ENCODE measurements at places on chromosomes 11 and 22. TPM values are rescaled to one million over a fixed set of nuclear protein-coding genes. Genes with fewer than 3 reads are reported as not detected.

DNA sequence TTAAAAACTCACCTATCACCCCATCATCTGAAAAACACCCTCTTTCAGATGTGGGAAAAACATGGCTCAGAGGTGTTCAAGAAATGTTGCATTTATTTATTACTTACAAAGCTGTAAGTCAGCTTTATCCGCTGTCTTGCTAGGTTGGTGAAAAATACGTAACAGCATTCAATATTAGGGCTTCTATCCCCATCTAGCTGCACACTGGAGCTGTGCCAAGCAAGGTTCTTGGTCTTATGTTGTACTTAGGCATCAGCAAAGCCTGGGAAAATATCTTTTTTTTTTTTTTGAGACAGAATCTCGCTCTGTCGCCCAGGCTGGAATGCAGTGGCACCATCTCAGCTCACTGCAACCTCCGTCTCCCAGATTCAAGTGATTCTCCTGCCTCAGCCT is 7.5 kb downstream of the SERPING1 start:
- DNase-seq: no peak

- peak; percentile 9 for DNase-seq
Observed at GRCh38 chr11:96622026-96622634, 232.3 kb downstream of the JRKL start.

GRCh38 chr11:60957188-60957587 is 5.2 kb upstream of the SLC15A3 start:
- DNase-seq: peak; percentile 35

DNA sequence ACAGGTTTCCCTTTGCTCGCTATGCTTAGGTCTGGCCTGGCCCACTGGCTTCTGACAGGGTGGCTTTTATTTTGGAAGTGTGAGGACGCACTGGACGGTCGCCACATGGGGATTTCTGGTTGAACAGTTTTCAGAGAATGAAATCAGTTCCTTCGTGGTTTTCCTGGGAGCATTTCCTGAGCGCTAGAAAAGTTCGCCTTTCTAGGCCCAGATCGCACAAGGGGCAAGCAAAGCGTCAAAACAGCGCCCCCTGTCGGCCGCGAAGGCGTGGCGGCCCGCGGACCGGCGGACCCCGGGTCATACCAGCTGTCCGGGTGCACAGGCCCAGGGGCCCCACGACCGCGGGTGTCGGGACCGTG is 12.7 kb upstream of the CYP2R1 start:
- peak; percentile 4 for DNase-seq

GRCh38 chr11:116849060-116849459 is 11.6 kb upstream of the APOA1 start:
- no peak for DNase-seq

- DNase-seq: no peak
Observed at GRCh38 chr11:113694390-113694789, 11.7 kb downstream of the TMPRSS5 start.

DNA sequence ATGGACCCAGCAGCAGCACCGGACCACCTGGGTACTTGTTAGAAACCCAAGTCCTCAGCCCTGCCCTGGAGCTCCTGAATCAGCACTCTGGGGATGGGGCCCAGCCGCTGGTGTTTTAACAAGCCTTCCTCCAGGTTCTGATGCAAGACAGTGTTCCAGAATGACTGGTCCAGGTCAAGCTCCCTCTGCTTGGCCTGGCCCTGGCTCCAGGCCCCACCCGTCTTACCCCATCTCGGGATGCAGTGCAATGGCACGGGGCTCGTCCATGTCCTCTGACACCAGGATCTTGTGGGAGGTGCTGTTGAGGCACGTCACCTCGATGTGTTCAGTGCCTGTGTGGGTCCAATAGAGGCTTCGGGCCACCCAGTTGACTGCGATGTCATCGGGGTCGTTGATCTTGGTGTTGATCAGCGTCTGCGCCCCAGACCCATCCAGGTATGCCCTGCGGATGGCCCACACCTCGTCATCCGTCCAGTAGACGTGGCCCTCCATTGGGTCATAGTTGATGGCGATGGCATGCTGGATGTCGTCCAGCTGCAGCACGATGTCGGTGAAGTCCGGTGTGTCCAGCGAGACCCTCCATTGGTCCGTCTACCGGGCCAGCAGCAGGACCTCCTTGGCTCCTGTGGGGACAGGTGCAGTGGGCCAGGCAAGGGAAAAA is 140.3 kb downstream of the CRYBB2 start:
- no peak for DNase-seq

DNA sequence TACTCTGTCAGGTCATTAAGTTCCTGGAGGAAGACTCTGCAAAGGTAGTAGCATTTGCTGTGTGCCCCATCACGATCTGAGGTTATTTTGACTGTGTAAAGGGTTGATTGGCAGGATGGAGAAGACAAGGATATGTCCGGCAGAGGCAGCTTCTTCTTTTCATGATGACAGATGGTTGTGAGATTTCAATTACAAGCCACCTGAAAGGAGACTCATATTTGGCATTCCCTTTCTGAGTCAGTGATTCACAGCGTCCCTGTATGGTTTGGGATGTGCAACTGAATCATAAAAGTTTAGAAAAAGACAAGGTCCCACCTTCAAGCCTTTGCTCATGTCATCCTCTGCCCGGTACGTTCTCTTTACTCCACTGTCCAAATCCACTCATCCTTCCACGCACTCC is 113.4 kb downstream of the MTNR1B start:
- no peak for DNase-seq

GRCh38 chr22:19287889-19288288 is 3.6 kb downstream of the CLTCL1 start:
- DNase-seq: peak; percentile 55

GRCh38 chr22:30305906-30306626 is 16.8 kb upstream of the CASTOR1 start:
- no peak for DNase-seq

DNA sequence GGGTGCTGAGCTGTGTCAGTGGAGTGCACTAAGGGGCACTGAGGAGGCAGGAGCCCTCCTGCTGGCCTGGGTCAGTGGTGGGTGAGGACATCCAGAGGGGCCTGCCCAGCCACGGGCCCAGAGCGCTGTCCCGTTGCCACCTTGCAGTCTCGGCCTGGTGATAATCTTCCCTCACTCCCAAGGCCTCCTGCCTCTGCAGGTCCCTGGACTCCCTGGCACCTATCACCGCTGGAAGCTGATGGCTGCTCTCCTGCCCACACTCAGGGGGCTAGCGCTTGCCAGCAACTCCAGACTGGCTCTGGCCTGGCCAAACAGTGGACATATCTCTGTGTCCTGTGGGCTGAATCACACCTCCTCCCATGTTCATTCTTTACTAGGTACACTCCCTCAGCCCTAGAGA is 86.5 kb upstream of the PITPNB start:
- no peak for DNase-seq

DNA sequence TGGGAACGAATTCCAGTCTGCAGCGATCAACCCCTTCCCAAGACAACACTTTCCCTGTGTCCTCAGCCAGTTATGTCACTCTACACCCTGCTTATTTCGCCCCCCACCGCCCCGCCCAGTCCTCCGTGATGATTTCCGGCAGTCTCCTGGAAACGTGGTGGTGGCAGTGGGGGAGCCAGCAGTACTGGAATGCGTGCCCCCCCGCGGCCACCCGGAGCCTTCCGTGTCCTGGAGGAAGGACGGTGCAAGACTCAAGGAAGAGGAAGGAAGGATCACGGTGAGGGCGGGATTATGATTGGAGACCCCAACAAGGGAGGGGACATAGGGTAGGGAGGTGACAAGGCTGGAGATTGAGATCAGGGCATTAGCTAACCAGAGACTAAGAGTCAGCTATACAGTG is 4.1 kb downstream of the ROBO3 start:
- DNase-seq: no peak

GRCh38 chr11:82889133-82890001 is 10.9 kb downstream of the PRCP start:
- no peak for DNase-seq

DNA sequence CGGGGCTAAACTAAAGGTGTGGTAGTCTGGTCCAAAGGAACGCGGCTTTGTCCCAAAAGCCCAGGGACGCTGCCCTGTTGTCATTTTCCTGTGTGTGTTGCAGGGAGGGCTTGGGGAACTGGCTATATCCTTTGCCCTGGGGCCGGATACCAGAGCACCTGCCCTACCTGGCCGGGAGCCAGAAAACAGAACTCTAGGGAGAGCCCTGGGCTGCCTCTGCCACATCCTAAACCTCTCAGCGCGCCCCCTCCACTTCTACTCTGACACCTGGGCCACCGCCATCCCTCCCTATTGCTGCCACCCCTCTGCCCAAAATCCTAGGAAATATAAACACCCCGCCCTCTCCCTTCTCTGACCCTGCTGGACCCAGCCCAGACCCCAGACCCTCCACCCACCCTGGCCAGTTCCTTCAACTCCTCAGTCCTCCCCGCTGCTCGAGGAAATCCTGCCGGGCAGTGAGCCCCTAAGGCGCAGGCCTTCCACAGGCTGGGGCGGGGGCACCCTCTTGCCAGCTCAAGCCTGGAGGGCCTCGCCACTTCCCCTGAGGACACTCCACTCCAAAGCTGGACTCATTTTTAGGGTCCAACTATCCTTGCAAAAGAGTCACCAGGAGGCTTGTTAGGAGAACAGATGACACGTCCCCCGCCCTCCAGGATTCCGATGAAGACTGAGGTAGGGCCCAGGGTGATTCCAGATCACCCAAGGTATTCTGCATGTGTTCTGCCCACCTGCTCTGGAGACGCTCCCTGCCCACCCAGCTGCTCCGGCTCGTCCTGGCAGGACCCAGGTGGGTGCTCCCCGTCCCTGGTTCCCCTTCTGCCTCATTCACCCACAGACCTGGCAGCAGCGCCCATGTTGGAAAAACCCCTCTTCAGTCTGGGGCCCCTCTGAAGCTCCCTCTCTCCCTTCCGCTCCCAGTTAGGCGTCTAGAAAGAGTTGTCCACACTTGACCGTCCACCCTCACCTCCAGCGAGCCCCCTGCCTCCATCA is 12.2 kb downstream of the KCTD17 start:
- no peak for DNase-seq

DNA sequence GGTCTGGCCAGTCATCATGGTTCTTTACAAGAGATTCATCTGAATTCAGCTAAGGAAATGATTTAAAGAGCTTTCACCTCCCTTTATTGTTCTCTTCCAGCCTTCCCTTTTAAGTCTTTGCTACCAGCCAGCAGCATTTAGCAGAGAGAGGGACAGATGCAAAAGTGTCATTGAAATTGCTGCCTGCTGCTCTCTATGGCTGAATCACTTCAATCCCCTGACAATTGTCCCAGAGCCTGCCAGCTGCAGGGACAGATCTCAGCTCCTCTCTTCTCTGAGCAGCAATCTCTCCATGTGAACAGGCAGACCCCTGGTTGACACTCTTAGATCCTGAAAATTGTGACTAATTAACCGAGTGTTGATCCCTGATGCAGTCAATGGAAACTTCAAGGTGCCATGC is 816.9 kb upstream of the CCDC90B start:
- DNase-seq: no peak

DNA sequence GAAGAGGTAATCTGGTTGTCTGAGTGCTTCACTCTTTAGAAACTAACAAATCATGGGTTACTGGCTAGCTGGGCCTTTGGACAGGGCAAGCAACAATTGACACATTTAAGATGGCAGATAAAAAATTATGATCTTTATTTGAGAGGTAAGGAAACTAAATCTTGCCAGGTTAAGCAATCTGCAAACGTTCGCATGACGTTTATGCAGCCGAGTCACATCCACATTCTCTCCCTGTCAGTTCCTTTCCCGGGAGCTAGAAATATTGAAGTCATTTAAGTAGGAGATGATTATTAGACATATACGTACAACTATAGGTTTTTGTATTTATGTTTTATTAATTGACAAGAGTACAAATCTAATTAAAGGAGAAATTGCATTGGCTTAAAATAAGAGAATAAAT is 57.4 kb upstream of the RCN1 start:
- DNase-seq: no peak

DNA sequence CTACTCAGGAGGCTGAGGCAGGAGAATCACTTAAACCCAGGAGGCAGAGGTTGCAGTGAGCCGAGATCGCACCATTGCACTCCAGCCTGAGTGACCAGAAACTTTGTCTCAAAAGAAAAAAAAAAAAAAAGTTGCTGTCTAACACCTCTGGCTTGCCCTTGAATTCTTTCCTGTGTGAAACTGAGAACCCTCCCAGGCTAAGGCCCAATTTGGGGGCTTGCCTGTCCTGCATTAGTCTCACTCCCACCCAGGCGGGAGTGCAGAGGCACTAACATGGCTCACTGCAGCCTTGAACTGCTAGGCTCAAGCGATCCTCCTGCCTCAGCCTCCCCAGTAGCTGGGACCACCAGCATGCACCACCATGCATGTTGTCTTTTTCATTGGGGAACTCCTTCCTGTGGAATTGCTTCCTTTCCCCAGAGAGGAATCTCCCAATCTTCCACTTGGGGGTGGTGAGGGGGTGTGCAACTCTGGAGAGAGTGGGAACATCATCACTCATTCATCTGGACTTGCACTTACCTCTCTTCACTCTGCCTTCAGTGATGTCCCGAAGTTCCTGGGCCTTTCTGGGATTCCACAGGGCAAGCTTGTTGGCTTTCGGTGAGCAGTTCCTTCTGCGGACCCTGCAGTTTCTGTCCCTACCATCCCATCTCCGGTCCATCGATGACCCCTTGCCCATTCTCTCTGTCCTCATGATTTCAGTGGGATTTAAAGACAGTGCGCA is 62.1 kb upstream of the CREB3L1 start:
- DNase-seq: no peak

- no peak for DNase-seq
Observed at GRCh38 chr22:44584256-44584902, 86.3 kb upstream of the RTL6 start.

DNA sequence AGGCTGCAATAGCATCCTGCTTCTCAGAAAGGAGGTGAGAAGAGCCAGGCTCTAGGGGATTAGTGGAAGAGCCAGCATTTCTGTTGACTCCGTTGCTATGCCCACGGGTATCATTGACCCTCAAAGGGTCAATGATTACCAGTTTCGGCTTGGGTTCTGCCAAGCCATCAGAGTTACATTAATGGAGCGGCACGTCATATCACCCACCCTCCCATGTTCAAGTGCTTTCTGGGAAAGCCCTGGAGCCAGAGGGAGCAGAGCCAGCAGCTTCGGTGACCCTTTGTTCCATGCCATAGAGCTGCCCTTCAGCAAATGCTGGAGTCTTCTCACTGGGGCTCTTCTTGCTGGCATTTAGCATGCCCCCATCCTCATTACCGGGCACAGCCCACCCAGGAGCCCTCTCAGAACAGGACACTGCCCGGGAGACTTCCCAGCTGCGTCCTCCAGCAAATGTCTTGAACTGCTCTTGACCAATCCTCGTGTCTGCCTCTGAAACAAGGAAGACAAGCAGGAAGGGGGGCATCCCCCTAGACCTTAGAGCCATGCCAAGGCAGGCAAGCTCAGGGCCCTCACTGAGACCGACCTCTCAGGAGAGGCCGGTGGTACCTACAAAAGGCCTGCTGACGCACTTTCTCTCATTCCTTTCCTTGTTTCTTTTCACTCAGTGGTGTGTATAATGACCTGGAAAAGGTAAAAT is 14.6 kb downstream of the KCNJ1 start:
- DNase-seq: no peak

Gene ANO9
- 7.2 TPM for total RNA-seq

Gene FOSL1
- total RNA-seq: 124 TPM

Gene CARNS1
- total RNA-seq: not detected

Gene ARHGAP20
- total RNA-seq: not detected

Gene MOGAT2
- not detected for total RNA-seq

All from MCF 10A (cell line).